ENCODE measurements at places on chromosomes 5 and 9. TPM values are rescaled to one million over a fixed set of nuclear protein-coding genes. Genes with fewer than 3 reads are reported as not detected.

Gene CLINT1
- total RNA-seq: 69.3 TPM

Gene TXNDC8
- total RNA-seq: 5.1 TPM

Gene ZNF483
- total RNA-seq: 14.2 TPM

Gene PHF24
- total RNA-seq: 1.9 TPM

Gene NR6A1
- 0.72 TPM for total RNA-seq

Gene CDC25C
- total RNA-seq: 2.2 TPM

Gene AHRR
- total RNA-seq: 18.3 TPM

Gene DRD1
- total RNA-seq: 2.4 TPM

DNA sequence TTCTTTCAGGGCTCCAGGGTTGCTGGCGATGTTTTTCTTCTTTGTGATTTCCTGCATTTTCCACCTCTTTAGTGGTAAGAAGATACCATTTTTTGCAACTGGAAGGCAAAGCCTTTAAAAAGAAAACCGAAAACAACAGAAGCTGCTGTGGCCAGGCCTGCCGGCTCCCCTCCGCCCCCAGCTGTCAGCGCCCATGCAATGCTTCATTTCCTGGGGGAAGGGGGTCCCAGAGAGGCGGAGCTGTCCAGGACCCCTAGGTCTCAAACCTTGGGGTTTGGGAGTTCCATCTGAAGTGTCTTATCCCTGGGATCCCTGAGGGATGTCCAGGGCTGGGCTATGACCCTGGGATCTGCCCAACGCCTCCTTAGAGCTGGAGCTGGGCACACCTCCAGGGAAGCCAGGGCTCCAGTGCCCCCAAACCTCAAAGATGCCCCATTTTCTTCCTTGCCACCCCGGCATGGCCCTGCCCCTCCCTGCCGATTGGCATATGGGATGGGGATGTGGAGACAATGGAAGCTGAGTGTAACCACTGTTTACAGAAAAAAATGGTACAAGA lies 257.2 kb upstream of the MVB12B start:
- DNase-seq: no peak

- DNase-seq: peak; percentile 13
These were observed 572 bp downstream of the GNA14 start for GRCh38 chr9:77647267-77648233.

DNA sequence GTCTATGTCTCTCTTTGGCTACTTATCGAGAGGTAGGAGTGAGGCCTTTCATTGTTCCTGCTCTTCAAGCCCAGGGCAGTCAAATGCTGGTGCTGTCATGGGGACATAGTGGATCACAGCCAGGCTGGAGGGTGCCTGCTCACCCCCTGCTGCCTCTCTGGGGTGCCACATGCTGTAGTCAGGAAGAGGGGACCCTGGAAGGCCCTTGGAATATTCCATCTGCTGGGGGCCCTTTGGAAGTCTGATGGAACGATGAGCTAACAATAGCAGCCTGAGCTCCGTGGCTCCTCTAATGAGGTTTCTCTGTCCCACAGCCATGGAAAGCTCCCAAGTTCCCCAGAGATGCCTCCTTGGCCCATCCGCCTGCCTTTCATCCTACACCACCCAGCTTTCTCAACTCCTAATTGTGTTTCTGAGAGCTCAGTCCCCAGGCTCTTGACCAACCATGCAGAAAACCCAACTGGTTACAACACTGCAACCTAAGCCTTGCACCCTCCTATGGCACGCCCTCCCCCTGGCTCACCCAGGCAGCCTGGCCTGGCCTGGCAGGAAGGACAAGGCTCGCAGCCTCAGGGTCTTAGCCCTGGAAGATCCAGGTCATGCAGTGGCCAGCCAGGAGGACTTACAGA lies 91.7 kb downstream of the NRG2 start:
- no peak for DNase-seq

DNA sequence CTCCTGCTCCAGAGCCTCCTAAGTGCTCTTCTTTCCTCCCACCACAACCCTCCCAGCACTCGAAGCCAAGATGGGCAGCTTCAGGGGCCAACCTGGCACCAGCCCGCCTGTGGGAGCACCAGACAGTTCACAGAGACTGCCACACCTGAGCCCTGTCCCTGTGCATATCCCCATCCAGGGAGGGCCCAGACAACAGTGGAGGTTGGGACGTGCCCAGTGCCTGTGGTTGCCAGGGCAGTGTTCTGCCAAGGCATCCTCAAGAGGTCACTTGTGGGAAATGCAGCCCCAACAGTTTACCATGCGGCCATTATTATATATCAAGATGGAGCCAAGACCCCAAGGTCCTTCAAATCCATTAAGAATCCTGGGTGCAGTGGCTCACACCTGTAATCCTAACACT lies 23.0 kb upstream of the TRIO start:
- DNase-seq: no peak

DNA sequence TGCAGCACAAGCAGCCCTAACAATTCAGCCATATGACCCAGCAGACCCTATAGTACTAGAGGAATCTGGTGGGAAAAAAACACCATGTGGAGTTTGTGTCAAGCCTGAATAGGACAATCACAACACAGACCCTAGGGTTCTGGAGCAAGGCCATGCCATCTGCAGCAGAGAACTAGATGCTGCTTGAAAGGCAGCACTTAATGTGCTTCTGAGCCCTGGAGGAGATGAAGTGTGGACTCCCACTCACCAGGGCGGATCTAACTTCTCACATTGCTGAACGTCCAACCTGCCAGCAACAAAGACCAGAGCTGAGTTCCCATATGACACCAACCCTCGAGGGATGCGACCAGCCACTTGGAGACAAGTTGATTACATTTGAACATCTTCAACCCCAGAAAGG lies 43.2 kb downstream of the GABBR2 start:
- no peak for DNase-seq

GRCh38 chr5:113581388-113581787 lies 67.9 kb downstream of the YTHDC2 start:
- no peak for DNase-seq

GRCh38 chr9:87528969-87529368 lies 31.3 kb downstream of the DAPK1 start:
- DNase-seq: peak; percentile 34

DNA sequence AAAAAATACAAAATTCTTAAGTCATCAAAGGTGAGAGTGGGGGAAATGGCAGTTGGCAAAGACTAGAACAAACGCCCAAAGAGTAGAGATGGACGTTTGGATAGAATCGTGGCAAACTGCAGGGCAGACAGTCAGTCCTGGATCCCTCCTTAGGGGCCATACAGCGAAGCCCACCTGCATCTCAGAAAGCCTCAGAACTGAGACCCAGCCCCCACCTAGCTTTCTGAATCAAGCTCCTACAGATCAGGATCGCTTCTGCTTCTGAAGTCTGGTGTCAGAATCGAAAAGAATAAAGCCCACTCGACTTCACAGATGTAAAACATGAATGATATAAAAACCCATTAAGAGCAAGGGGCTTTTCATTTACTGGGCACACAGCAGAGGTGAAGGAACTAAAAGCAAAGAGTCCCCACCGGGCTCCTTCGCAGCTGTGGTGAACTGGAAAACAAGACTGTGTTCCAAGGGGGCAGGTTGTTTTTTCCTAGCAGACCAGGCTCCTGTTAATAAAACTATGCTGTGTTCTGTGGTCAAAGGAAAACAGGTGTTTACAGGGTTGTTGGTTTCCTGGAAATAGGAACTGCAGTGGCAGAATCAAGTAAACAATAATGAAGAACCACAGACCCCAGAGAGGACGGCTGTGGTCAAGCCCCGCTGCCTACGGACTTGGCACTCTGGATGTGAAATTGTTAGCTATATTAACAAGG lies 91.8 kb downstream of the TLE1 start:
- DNase-seq: no peak

DNA sequence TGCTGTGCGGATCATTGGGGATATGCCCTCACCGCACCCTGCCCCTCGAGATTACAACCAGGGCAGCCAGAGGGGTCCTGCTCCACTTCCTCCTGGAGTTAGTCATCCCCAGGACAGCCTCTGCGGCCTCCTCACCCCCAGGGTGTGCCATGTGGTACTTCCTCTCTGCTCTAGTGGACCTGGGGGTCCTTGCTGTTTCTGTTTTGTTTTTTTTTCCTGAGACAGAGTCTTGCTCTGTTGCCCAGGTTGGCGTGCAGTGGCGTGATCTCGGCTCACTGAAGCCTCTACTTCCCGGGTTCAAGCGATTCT lies 5.2 kb upstream of the FCN1 start:
- DNase-seq: no peak

GRCh38 chr5:28954074-28954473 lies 1915.7 kb upstream of the CDH9 start:
- no peak for DNase-seq

- DNase-seq: no peak
These were observed 113.3 kb upstream of the GRAMD2B start for GRCh38 chr5:126309860-126310259.

- DNase-seq: no peak
These were observed 186.3 kb downstream of the SGCD start for GRCh38 chr5:156513123-156513815.

DNA sequence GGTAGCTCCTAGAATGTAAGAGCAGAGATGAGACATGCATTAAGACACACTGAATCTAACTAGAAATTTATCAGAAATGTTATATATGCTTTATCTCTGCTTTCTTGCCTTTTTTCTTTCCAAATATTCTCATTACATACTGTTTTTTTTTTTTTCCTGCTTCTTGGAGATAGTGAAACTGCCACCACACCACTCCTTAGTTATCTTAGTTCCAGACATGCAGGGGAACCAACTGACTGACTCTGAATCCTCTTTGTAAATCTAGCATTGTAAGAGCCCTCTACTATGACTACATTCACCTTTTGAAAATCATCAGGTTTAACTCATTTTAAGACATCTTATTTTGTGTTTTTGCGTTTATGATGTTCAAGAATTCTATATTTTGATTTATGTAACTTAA lies 181.3 kb upstream of the ST8SIA4 start:
- DNase-seq: no peak

Data from umbilical cord (tissue), 2 donors.